ENCODE measurements at places on chromosomes 12 and 14.

DNA sequence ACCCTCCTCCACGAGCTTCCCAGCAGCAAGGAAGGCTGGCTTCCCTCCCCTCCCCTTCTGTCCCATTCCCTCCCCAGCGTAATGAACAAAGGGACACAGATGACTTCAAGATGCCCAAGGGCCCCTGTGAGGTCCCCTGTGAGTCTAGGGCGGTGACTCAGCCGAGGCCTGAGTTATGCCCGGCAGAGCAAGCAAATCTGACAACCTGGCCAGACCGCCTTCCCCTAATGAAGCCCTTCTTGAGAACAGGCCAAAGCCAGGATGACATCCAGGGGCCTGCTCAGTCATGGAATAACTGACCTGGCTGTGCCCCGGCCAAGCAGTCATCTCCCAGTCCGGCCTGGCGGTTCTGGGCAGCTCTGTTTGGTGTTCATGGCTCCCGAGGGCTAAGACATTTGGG lies 89.2 kb downstream of the DICER1 start:
- DNase-seq, result no peak

DNA sequence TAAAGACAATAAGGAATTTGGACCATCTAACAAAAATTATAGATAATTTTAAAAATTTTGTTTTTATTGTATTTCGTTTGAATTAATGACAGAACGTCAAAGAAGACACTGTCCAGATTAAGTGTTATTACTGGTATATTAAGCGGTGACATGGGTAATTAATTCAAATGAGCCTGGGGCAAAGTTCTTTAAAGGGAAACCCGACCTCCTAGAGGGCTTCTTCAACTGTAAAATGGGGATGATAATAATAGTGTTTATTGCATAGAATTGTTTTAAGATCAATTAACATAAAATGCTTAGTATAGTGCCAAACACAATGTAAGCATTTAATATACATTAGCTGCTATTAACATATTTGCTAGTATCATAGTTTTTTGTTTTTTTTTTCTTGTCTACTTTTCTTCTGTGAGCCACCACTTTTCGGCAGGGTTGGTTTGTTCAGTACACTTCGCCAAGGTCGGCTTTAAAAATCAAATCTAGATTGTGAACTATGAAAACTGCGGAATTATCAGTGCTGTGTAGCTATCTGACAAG lies 514 bp upstream of the LARP4 start:
- DNase-seq, result peak; percentile 21

GRCh38 chr14:103830511-103831270 lies 16.7 kb downstream of the PPP1R13B start:
- DNase-seq, result no peak

- DNase-seq, result no peak
Observed at GRCh38 chr12:62426089-62426488, 40.5 kb upstream of the MON2 start.

DNA sequence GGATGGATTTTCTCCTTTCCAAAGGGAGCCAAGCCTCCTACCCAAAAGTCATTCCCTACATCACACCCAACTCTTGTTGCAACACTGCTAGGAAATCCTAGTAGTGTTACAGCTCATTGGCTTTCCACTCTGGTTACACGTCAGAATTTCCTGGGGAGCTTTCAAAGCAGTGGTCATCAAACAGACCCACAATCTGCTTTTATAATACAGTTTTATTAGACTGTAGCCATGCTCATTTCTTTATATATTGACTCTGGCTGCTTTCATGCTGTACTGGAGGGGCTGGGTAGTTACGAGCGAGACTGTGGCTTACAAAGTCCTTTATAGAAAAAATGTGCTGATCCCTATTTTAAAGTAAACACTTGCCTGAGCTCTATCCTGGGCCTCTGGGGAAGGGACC lies 34.3 kb downstream of the ZFYVE26 start:
- DNase-seq, result no peak

GRCh38 chr14:77120771-77121743 lies 20.5 kb downstream of the ZDHHC22 start:
- DNase-seq, result peak; percentile 99

GRCh38 chr14:94123868-94124267 lies 5.5 kb downstream of the IFI27L2 start:
- DNase-seq, result no peak

DNA sequence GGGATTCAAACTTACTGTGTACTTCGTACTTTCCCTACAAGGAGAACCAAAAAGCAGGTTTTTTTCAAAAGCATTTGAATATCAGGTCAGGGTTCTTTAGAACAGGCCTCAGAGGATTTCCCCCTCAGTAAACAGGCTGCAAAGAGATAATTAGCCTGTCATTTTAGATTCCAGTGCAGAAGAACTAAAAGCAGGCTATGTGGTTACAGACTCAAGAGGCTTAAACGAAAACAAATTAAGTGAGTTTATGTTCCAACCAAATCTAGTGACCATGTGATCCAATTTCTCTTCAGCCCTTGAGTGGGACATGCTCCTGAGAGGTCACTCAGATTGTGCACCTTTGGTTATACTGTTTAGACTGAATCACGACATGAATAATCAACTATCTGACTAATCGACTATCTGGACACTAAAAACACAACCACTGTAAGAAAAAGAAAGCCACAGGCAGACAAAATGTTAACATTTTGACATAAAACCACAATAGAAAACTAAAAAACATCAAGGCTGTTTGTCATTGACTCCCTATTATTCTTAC lies 4.5 kb downstream of the TMED8 start:
- peak; percentile 35 for DNase-seq

- peak; percentile 75 for DNase-seq
Observed at GRCh38 chr12:111841750-111842555, at the start of gene MAPKAPK5. MAPKAPK5 (plus strand) TSS chr12:111842228; CDS start chr12:111842734, 506 bp downstream.

- no peak for DNase-seq
Observed at GRCh38 chr12:1595026-1595561, 713 bp upstream of the FBXL14 start.

- DNase-seq, result no peak
Observed at GRCh38 chr12:14907953-14908352, 22.3 kb upstream of the MGP start.

DNA sequence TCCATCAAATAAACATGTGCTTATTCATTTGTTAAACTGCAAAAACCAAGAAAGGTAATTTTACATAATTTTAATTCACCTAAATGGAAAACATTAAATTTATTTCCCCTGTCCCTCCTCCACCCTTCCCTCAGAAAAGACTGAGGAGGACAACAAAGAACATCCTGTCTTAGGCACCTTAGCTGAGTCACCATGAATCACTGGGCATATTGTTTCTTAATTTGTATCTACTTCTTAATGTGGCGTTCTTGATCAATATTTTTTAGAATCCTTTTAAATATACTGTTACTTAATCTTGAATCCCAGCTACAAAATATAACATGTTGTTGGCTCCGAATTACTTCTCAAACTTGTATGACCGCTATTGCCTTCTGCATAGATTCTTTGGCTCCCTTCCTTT lies 23.5 kb downstream of the SIX6 start:
- DNase-seq, result no peak

GRCh38 chr14:39576736-39577135 lies 144.5 kb upstream of the FBXO33 start:
- no peak for DNase-seq

GRCh38 chr12:129676411-129676810 lies 227.4 kb downstream of the TMEM132D start:
- no peak for DNase-seq

DNA sequence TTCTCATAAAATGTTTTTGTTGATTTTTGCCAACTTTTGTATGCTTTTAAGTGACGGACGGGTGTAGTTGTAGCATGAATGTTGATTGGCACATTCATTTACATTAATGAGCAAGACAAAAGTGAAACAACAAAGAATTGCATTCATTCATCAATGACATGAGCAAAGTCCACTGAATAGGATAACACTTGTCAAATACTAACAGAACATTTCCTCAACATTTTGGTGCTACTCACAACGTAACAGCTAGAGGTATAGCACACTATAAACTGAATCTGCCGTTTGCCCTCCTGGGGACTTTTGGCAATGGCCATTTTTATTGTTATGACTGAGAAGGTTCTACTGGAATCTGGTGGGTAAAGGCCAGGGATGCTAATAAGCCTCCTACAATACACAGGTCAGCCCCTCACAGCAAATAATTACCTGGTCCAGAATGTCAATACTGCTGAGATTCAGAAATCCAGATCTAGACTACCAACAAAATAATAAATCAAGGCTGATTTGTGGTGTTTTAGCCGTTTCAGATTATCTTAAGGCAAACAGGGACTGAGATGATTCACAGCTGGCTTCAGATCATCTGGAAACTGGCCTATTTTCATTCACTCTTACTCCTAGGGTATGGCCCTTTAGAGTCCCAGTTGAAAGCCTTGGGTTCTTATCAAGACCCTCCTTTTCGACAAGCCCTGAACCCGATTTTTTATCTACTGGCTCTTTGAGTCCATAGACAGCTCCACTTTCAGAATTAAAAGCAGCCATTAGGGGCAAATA lies 22.5 kb upstream of the CDKN3 start:
- DNase-seq, result no peak

DNA sequence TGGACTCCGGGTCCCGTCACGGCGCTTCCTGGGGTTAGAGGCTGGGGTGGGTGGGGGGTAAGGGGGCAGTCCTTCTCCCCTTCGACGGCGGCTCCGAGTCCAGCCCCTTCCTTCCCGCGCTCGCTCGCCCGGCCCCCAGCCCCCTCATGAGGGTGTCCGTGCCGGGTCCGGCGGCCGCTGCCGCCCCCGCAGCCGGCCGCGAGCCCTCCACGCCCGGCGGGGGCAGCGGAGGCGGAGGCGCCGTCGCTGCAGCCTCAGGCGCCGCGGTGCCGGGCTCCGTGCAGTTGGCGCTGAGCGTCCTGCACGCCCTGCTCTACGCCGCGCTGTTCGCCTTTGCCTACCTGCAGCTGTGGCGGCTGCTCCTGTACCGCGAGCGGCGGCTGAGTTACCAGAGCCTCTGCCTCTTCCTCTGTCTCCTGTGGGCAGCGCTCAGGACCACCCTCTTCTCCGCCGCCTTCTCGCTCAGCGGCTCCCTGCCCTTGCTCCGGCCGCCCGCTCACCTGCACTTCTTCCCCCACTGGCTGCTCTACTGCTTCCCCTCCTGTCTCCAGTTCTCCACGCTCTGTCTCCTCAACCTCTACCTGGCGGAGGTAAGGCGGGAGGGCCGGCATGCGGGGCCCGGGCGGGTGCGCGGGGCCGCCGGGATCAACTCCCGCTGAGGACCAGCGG lies 500 bp downstream of the GPR137C start:
- no peak for DNase-seq

DNA sequence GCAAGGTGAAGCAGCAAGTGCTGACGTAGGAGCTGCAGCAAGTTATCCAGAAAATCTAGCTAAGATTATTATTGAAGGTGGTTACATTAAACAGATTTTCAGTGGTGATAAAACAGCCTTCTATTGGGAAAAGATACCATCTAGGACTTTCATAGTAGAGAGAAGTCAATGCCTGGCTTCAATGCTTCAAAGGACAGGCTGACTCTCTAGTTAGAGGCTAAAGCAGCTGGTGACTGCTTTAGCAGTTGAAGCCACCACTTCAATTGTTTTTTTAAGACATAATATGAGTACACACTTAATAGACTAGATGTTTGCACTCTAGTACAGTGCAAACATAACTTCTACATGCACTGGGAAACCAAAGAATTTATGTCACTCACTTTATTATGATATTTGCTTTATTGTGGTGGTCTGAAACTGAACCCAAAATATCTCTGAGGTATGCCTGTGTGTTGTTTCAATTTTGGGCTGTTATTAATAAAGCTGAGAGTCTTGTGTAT lies 1026.9 kb upstream of the FOXG1 start:
- peak; percentile 34 for DNase-seq

DNA sequence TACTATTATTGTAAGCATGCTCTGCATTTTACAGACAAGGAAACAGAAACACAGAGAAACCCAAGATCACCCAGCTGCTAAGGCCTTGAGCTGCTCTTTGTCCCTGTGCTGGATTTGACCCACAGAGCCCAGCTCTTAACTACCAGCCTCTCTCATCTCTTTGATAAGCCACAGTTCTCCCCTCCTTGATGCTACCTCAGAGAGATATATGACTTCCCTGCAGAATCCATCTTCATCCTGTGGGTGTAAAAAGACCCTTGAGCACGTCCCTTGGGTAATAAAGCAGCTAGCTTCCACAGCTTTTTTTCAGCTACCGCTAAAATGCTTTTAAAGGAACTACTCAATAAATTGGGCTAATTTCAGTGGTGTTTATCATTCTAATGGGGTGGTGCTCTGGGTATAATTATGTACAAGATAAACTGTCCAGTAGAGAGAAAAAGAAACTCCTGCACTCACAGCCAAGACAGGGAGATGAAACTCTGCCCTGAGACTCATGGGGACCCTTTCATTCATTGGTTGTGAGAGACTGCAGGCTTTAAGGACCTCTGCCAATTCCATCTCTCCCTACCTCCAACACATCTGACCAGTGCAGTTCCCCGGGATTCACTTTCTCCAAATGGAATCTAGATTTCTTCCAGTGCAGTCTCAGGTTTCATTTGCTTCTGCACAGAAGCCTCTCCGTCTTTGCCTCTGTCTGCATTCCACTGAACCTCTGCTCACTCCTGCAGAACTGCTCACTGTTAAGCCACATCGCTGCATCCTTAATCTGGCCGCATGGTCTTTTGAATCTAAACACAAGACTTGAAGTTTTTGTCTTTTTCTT lies 24.7 kb upstream of the NTF3 start:
- DNase-seq, result no peak

- no peak for DNase-seq
Observed at GRCh38 chr14:89640141-89640540, 223.1 kb upstream of the FOXN3 start.

Data from DMS79 (cell line).